ENCODE measurements at places on chromosomes 12 and 14.

- DNase-seq: no peak
These were observed 9.7 kb downstream of the GLTP start for GRCh38 chr12:109870648-109871047.

DNA sequence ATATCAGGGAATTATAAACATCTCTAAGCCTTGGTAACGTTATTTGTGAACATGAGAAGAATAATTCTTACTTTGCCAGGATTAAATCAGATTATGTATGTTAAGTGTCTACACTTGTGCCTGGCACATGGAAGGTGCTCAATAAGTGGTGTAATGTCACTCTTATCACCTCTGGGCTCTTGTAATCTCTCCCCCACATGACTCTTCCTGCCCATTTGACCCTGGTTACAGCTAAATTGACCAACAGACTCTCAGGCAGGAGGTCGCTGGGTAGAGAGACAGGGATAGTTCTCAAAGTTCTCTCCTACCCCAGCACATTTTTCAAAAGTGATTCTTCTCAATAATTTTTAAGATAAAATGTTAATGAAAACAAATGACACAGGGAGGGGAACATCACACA lies 137.8 kb upstream of the FRMD6 start:
- no peak for DNase-seq

DNA sequence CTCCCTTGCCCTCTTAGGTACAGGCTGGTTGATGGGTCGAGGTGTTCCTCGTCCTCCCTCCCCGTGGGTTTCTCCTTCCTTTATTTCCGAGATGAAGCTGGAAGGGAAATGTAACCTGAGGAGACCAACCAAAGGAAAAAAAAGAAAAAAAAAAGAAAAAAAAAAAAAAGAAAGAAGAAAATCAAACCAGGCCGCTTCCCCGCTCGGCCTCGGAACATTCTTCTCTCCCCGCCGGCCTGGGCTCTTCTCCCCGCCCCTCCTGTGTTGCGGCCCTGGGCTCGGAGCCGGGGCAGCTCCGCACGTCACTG lies 1.6 kb upstream of the NFATC4 start:
- no peak for DNase-seq

- DNase-seq: no peak
These were observed 12.2 kb upstream of the MYH7 start for GRCh38 chr14:23447361-23448350.

GRCh38 chr12:119692410-119692809 lies 24.5 kb downstream of the PRKAB1 start:
- DNase-seq: peak; percentile 22

DNA sequence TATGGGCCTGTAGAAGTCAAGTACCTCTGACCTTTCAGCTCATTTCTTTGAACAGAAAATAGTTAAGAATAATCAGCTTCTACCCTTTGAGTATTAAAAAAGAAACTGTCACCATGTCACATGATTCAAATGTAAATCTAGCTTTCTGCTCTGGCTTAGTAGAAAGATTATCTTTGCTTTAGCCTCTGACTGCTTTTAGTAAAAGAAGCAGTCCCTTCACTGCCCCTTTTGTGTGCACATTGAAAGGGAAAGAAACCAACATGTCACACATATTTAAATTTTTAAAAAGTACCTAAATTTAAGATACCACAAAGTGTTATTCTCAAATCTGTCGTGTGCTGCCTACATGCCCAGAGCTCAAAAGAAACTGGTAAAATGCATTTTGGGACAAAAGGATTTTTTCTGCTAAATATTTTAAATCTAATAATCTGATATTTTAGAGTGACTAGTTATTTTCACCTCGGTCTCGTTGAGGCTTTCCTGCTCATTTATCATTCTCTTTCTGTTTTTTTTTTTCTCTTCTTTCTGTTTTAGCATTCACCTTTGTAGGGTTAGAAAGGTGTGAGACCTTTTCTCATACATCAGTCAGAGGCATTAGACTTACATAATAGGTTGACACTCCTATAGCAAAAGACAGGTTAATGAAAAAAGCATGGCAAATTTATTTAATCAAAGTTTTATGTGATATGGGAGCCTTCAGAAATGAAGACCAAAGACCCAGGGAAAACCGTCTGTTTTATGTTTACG lies 41.3 kb downstream of the SLC16A7 start:
- no peak for DNase-seq

DNA sequence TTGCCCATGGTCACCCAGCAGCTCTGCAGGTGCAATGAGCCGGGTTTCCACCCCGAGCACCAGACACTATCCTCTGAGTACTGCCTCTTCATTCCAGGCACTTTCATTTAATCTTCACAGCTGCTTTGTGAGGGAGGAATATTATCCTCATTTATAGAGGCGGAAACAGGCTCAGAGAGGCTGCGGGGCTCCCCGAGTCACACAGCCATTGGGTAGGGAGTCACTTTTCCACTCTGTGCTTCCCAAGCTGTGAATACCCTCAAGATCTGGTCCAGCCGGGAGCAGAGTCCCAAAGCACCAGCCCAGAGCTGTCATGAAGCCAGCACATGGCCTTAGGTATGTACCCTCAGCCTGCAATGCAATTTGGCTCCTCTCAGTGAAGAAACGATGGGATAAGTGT lies 51.7 kb upstream of the RIN3 start:
- no peak for DNase-seq

DNA sequence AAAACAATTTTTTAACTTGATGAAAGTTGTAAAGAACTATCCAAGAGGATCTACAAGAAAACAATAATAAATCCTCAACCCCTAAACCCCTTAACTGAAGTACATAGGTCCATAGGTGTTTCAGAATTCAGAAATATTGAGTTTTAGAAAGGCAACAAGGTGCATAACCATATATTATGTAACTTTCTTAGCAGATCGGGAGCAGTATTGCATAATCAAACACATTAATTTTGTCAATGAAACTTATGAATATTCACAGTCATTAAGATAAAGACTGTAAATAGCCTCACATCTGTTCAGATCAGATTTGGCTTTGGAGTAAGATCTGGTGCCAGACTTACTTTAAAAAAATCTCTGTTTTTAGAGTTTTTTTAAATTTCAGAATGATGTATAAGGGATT lies 647.1 kb upstream of the FLRT2 start:
- no peak for DNase-seq

- no peak for DNase-seq
These were observed 26.7 kb downstream of the SLC35E3 start for GRCh38 chr12:68772714-68773113.

GRCh38 chr12:56271031-56271430 lies 4.3 kb downstream of the COQ10A start:
- DNase-seq: no peak

GRCh38 chr12:70885956-70886355 lies 34.6 kb downstream of the PTPRR start:
- DNase-seq: no peak

- no peak for DNase-seq
These were observed 20.8 kb upstream of the STRAP start for GRCh38 chr12:15861404-15861803.

- DNase-seq: no peak
These were observed 35.2 kb upstream of the RIC8B start for GRCh38 chr12:106739318-106739717.

GRCh38 chr12:30012816-30013450 lies 229.2 kb upstream of the TMTC1 start:
- no peak for DNase-seq

DNA sequence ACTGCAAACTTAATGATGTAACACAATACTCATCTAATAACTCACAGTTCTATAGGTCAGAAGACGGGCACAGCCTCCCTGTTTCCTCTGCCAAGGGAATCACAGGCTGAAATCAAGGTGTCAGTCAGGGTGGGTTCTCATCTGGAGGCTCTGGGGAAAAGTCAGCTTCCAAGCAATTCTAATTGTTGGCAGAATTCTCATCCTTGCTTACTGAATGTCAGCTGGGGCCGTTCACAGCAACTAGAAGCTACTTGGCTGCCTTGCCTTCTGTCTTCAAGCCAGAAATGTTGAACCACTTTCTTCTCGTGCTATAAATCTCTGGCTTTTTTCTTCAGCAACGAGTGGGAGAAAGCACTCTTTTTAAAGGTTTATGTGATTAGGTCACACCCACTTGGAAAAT lies 80.1 kb upstream of the PDZRN4 start:
- no peak for DNase-seq

DNA sequence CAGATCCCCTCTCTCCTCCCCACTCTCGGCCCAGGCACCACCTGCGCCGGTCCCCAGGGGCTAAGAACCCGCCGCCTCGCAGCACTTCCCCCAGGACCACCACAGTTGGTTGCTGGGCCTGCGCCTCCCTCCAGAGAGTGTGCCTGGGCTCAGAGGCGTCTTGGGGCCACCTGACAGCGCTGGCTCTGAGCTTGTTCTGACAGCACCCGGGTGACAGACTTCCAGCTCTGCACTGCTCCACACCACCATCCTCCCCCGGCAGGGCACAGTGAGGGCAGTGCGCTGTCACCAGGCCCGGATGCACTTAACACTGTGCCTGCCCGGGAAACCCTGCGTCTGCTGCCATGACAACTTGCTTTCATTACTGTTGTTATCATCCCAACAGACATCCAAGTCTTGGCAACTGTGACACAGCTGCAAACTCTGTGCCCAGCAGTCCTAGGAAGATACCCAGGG lies 6.6 kb downstream of the BRF1 start:
- peak; percentile 91 for DNase-seq

GRCh38 chr12:117718141-117718540 lies 250.6 kb downstream of the KSR2 start:
- DNase-seq: no peak

DNA sequence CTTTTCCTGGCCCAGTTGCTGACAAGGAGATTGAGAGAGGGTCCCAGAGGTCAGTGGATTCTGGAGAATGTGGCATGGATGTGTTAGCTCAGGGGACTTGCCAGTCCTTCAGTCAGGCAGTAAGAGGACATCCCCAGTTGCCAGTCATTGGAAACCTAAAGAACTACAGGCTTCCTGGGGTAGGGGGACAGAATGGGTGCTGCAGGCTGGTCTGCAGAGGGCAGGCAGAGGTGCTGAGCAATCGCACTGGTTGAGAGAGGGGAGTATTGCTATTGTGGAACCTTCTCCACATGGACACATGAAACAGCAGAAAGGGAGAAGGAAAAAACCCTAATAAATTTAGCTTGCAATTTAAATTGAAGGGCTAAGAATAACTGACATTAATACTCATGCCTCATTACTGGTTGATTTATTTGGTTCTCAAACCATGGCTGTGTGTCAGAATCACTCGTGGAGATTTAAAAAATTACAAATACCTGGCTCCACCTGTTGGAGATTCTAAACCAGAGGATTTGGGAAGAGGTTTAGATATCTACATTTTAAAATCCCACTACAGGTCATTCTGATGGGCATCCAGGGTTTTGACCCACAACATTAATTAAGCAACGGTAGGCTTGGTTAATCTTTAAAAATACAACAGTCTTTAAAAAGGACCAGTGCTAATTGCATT lies 71.2 kb upstream of the SLC38A2 start:
- no peak for DNase-seq

- DNase-seq: no peak
These were observed 10.1 kb upstream of the SIVA1 start for GRCh38 chr14:104742586-104743455.

DNA sequence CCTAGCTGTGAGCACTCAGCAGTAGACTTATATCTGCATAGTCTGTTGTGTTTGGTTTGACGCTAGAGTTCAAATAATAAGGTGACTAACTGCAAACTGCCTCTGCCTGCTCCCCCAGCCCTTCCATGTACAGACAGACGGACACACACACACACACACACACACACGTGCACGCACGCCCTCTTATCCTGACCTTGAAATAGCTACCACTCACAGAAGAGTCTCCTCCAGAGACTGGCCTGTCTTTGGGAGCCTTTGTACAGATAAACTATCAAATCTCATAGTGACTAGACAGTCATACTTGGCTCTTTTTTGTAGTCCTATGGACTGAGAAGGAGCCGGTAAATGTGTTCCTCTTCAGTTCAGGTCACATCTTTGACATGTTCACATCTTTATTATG lies 158.4 kb downstream of the FBXL14 start:
- no peak for DNase-seq

DNA sequence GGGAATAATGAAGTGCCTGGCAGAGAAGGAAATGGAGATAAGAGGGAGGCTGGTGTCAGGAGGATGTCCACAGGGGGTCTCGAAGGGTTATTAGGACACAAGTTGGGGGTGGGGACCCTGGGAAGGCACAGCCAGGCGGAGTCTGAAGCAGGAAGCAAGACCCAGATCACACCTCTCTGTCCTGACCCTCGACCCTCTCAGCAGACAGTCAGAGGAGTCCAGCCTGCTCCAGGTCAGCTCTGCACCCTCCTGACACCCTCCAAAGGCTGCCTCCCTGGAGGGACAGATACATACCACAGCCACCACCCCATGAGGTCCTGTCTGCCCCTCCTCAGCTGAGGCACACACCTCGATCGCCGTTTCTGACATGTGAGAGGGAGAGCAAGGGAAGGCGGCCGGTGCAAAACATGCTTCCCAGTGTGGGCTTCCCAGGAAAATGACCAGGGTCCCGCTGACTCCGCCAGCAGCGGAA lies 9.0 kb downstream of the BCL11B start:
- no peak for DNase-seq

- DNase-seq: no peak
These were observed 107.5 kb downstream of the ADGRD1 start for GRCh38 chr12:131061041-131061806.

Measured in NCI-H1092 treated with DMSO at 0.1 percent for 48 hours (cell line).